ENCODE measurements at places on chromosomes 12 and 14.

GRCh38 chr12:27367078-27367477 lies 34.4 kb downstream of the BMAL2 start:
- DNase-seq: no peak

- DNase-seq: no peak
Observed at GRCh38 chr12:16307856-16308475, 30.5 kb upstream of the SLC15A5 start.

DNA sequence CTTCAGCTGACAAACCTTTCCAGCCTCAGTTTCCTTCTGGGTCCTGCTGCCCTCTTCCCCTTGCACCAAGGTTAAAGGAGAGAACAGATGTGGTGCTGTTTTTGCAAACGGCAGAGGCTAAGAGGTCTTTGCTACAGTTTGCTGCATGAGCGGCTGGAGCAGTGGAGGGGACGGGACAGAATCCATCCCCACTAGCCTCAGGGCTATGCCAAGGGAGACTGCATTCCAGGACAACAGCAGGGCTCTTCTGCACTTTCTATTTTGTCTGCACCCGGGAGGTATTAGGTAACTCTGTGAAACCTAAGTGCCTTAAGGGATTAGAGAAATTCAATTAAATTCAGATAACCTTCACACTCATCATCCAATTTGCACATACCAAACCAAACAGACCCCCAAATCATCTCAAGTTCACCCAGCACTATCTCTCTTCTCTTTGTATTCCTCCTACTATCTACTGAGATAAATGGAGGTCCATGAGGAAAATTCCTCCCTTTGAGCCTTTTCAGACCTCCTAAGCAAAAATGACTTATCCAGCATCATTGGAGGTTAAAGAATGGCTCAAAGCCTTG lies 103.8 kb upstream of the VRK1 start:
- DNase-seq: no peak

- peak; percentile 56 for DNase-seq
Observed at GRCh38 chr12:65501093-65501621, 222.7 kb downstream of the MSRB3 start.

GRCh38 chr12:52921488-52922165 lies 16.8 kb upstream of the KRT8 start:
- DNase-seq: no peak

DNA sequence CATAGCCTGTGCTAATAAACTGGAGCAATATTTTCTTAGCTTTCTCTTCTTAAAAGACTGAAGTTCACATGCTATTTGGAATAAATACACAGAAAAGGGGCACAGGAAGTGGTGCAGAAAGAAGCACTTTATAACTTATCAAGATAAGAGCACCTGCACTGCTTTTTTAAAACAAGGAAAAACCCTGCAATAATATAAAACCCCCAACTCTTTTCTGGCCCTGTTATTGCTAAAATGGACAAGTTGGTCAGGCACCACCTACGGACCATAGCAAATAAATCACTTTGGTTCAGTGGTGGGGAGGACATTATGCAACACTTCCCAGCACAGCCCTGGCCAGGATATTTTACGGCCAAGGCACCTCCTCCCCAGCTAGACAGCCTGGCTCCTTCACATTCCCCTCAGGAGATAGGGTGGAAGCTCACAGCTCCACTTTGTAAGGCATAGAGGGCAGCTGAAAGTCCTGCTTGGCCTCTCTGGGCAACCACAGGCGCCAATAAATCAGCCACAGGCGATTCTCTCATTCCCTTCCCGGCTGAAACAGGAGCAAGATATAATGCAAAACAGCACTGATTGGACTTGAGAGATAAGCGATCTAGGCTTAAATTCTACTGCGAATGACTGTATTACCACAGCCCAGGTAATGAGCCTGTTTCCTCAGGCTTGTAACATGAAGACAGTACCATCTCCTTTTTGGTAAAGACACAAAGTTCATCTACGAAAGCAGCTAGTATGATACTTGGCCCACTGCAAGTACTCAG lies 2.0 kb downstream of the ZBTB25 start:
- DNase-seq: no peak

- DNase-seq: no peak
Observed at GRCh38 chr12:104958805-104959334, 780 bp upstream of the SLC41A2 start.

- DNase-seq: no peak
Observed at GRCh38 chr12:47189728-47190127, 110.0 kb upstream of the AMIGO2 start.

GRCh38 chr12:104827587-104827986 lies 130.5 kb downstream of the SLC41A2 start:
- no peak for DNase-seq

GRCh38 chr12:51450806-51451205 lies 26.2 kb downstream of the SLC4A8 start:
- no peak for DNase-seq

DNA sequence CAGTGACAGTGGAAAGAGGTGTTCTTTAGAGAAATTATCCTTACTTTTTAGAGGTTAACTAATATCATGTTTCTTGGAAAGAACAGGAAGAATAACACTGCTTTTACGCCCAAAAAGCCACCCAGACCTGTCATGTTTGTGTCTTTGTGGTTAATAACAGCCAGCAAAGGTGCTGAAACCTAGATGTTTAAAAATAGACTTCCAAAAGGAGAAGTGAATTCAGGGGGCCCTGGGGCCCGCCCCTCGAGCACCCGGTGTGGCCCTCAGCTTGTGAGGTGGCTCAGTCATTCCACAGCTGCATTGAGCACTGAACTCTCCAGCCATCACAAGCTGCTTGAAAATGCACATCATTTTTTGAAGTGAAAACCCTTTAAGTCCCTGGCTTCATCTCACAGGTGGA lies 20.8 kb upstream of the AMN start:
- no peak for DNase-seq

GRCh38 chr12:71942703-71943102 lies 4.1 kb downstream of the TPH2 start:
- DNase-seq: no peak
